ENCODE measurements at places on chromosomes 12 and 14.

GRCh38 chr12:58918469-58918844, 1.8 kb downstream of the LRIG3 start:
- no peak overlapping the region for H3K27ac ChIP-seq
- H3K4me3 ChIP-seq: no peak overlapping the region

DNA sequence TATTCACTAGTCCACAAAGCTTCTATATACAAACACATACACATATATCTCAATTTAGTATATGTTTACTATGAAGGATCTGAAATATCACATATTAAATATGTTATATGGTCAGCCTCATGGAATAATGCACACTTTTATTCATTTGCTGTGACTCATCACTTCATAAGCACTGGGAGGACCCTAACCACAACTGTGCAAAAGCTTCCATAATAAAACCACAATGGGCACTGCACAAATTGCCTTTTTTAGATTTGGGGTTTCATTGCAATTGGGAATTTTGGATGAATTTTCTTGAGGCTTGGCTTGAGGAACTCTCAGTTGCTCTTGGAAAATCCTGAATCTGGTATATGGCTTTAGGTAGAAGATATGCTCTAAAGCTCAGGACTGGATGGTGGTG, 399.4 kb downstream of the C12orf75 start:
- no peaks in the 10 kb centered on the region for H3K36me3 ChIP-seq
- no peak overlapping the region for H3K4me3 ChIP-seq
- no peak overlapping the region for H3K27ac ChIP-seq
- no peak for DNase-seq
- peaks cover 2% of the 10 kb centered on the region for H3K27me3 ChIP-seq

DNA sequence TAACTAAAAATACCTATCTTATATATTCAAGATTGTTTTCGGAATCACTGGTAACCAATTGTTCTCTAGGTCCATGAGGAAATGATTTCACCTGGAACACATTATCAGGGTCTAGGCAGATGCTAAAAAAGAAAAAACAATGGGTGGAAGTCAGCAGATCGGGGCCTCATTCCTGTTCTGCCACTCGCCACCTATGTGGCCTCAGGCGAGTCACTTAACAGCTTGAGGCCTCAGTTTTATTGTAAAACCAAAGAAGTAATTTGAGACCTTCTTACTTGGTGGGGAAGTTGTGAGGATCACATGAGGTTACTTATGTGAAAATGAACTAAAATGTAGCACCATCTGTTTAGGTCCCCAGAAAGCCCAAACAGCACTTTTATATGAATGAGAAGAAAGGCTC, 6.2 kb upstream of the RNASE10 start:
- DNase-seq: no peak
- no peaks in the 10 kb centered on the region for H3K4me1 ChIP-seq
- no peak overlapping the region for H3K4me3 ChIP-seq
- no peaks in the 10 kb centered on the region for H3K36me3 ChIP-seq

- no peaks in the 10 kb centered on the region for H3K27me3 ChIP-seq
- H3K4me3 ChIP-seq: no peak overlapping the region
Measured at GRCh38 chr14:49907186-49907585, 14.3 kb downstream of the ARF6 start.

DNA sequence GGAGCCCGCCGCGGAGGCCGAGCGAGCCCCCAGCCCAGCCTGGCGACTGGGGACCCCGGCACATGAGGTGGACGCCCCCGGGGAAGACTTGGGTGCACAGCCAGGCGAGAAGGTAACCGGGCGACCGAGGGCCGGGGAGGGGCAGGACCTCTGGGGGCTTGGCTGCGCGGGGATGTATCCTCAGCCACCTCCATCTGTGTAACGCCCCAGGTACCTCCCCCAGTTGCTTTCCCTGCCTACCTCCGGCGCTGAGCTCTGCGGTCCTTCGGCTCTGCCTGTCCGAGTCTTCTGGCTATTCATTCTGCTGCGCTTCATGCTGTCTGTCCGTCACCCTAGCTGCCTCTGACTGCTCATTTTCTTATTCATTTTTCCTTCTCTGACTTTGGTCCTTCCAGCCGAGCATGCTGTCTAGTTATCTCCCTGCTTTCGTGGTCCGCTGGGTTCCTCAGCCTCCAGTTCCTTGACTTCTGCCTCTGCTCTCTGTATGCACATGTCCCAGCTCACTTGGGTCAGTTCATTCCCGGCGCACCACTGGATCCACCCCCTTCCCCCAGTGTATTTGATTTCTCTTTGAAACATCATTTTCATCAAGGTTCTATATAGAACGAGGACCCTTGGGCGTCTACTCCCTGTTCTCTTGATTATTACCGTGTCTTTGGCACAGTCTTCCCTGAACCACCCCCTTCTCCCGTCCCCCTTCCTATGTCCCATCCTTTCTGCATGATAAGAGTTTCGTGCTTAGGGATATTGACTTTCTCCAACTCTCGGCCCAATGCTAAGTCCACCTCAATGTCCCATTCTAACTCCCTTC, 612 bp downstream of the PHC1 start:
- H3K27me3 ChIP-seq: no peaks in the 10 kb centered on the region
- peaks cover 8% of the 10 kb centered on the region for H3K36me3 ChIP-seq
- peak overlapping the region; percentile 45 for H3K27ac ChIP-seq
- peak; percentile 45 for DNase-seq

DNA sequence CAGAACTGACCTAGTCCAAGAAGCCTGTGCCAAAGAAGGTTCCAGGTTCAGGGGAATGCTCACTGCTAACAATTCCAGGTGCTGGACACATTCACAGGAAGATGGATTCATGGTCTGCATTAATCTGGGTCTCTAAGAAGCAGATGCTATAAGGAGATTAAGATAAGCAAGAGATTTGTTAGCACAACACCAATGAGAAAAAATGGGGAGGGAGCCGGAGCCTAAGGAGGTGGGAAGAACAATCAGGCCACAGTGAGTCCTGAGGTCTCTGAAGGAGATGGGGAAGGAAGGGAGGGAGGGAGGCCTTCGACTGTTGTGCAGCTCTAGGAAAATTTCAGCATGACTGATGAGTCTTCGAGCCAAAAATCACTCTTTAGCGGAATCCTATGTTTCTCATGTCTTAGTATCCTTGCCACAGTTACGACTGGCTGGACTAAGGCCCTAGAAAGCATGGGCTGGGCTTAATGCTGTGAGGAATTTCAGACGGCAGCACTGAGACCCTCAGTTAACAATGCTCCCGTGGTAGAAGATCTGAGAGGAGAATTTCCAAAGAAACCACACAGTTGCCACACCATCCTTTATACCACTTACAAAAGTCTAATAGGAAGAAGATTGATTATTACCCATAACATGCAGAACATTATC, 31.5 kb upstream of the PTGDR start:
- DNase-seq: no peak
- no peaks in the 10 kb centered on the region for H3K27me3 ChIP-seq
- H3K27ac ChIP-seq: no peak overlapping the region
- H3K36me3 ChIP-seq: no peaks in the 10 kb centered on the region
- H3K4me3 ChIP-seq: no peak overlapping the region

DNA sequence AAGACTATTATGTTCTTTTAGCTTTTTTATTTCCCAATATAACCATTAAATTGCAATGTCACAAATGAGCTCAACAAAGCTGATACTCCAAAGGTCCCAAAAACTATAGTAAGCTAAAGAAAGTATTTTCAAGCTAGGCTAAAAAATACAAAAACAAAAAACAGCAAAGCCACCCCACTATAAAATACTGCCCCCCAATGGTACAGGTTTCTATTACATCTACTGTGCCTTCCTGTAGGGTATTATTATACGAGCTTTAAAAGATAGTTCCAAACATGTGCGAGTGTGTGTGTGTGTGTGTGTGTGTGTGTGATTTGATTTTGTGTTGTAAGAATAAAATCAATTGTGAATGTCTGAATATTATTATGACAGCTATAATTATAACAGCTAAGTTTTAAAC, 1.1 kb downstream of the IFNG start:
- no peaks in the 10 kb centered on the region for H3K27me3 ChIP-seq
- H3K4me1 ChIP-seq: peaks cover 13% of the 10 kb centered on the region
- peak overlapping the region; percentile 54 for H3K4me3 ChIP-seq
- H3K27ac ChIP-seq: no peak overlapping the region

DNA sequence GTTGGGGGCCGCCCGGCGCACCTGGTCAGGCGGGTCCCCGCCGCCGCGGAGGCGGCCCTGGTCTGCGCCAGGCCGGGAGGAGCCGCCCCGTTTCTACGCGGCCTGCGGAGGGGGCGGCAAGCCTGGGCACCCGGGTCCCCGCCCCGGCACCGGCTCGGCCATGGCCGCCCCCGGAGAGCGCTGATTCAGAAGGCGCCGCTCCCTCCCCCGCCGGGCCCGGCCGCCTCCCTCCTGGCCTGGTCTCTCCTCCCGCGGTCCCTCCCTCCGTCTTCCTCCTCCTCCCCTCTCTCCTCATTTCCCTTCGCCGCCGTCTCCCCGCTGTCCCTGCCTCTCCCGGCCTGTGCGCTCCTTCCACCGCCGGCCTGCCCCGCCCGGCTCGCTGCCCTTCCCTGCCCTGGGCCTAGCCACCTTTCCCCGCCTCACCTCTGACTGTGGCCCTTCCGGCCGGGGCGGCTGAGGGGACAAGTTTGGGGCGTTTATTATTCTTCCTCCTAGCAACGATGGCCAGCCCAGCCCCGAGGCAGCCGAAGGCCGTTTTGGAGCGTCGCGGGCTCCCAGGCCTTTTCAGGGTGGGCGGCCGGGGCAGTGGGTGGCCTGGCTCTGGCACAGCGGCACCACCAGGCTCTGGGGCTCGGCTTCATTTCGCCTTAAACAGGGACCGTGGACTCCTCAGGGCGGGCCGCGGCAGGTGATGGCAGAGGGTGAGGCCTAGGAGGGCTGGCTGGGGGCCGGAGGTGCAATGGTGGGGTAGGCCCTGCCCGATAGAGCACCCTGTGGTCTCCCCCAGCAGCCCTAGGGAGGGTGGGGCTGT, 768 bp downstream of the CEP170B start:
- H3K4me1 ChIP-seq: peaks cover 15% of the 10 kb centered on the region
- H3K36me3 ChIP-seq: no peaks in the 10 kb centered on the region
- H3K4me3 ChIP-seq: no peak overlapping the region
- DNase-seq: peak; percentile 36
- no peak overlapping the region for H3K27ac ChIP-seq
- peaks cover 15% of the 10 kb centered on the region for H3K27me3 ChIP-seq

DNA sequence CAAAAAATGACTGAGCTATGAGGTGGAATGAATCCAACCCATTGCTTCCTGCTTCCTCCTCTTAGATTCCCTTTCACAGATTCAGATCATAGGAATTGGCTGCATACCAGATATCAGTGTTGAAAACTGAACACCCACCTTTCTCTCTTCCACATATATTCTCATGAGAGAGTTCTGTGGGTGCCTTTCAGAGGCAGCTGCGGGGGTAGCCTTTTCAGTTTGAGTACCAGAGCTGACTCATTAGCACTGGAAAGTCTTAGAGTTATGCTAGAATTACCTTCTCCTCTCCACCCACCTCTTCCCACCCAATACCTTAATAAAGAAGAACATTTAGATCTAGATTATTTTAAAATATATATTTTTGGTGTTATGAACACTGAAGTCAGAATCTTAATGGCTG, 495.4 kb upstream of the SEL1L start:
- H3K27me3 ChIP-seq: no peaks in the 10 kb centered on the region
- no peak overlapping the region for H3K27ac ChIP-seq
- H3K4me1 ChIP-seq: no peaks in the 10 kb centered on the region
- H3K4me3 ChIP-seq: no peak overlapping the region

- no peaks in the 10 kb centered on the region for H3K36me3 ChIP-seq
- H3K27me3 ChIP-seq: no peaks in the 10 kb centered on the region
- no peak overlapping the region for H3K27ac ChIP-seq
- H3K4me3 ChIP-seq: no peak overlapping the region
- DNase-seq: no peak
Measured at GRCh38 chr12:94139816-94140215, 8.6 kb upstream of the PLXNC1 start.

GRCh38 chr14:60204843-60205774, 39.9 kb upstream of the DHRS7 start:
- H3K27me3 ChIP-seq: no peaks in the 10 kb centered on the region
- no peak overlapping the region for H3K27ac ChIP-seq
- H3K36me3 ChIP-seq: no peaks in the 10 kb centered on the region
- no peak for DNase-seq

DNA sequence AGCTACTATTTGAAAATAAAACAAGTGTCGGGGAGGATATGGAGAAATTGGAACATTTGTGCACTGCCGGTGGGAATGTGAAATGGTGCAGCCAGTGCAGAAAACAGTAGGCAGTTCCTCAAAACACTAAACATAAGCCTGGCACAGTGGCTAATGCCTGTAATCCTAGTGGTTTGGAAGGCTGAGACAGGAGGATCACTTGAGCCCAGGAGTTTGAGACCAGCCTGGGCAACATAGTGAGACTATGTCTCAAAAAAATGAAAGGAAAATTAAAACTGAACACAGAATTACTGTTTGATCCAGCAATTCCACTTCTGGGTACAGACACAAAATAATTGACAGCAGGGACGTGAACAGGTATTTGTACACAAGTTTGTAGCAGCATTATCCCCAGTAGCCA, 12.6 kb downstream of the SIVA1 start:
- no peak for DNase-seq
- no peak overlapping the region for H3K4me3 ChIP-seq
- peaks cover 8% of the 10 kb centered on the region for H3K4me1 ChIP-seq
- H3K36me3 ChIP-seq: peaks cover 7% of the 10 kb centered on the region
- no peaks in the 10 kb centered on the region for H3K27me3 ChIP-seq
- no peak overlapping the region for H3K27ac ChIP-seq

GRCh38 chr14:86858031-86858430, 1135.0 kb downstream of the GALC start:
- H3K27ac ChIP-seq: no peak overlapping the region
- H3K4me3 ChIP-seq: no peak overlapping the region
- H3K36me3 ChIP-seq: no peaks in the 10 kb centered on the region
- H3K4me1 ChIP-seq: no peaks in the 10 kb centered on the region
- no peak for DNase-seq
- no peaks in the 10 kb centered on the region for H3K27me3 ChIP-seq

DNA sequence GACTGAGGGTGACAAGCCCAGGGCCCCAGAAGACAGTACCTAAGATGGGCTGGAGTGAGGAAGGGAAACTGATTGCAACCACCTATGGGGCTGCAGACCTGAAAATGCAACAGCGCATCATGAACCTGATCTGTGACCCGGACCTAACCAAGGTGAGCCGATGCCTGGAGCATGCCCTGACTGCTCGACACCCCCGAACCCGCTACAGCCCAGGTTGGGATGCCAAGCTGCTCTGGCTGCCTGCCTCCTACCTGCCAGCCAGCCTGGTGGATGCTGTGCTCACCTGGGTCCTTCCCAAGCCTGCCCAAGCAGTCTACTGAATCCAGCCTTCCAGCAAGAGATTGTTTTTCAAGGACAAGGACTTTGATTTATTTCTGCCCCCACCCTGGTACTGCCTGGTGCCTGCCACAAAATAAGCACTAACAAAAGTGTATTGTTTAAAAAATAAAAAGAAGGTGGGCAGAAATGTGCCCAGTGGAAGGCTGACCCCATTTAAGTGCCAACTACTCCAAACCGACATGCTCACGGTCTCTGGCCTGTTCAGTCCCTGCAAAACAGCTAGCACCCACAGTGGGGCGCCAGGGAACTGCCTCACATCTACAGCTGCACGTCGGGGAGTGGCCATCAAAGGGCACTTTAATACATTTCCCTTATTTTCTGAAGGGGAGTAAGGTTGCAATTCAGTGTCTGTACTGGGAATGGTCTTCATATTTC, 4.2 kb downstream of the RDH5 start:
- H3K4me3 ChIP-seq: no peak overlapping the region
- peak; percentile 79 for DNase-seq
- peaks cover 50% of the 10 kb centered on the region for H3K4me1 ChIP-seq

Data from natural killer cell (primary cell).